Renal cortex interstitium (tissue), 15 donors: ENCODE measurements at places on chromosomes 1 and 21. TPM values are rescaled to one million over a fixed set of nuclear protein-coding genes. Genes with fewer than 3 reads are reported as not detected.

DNA sequence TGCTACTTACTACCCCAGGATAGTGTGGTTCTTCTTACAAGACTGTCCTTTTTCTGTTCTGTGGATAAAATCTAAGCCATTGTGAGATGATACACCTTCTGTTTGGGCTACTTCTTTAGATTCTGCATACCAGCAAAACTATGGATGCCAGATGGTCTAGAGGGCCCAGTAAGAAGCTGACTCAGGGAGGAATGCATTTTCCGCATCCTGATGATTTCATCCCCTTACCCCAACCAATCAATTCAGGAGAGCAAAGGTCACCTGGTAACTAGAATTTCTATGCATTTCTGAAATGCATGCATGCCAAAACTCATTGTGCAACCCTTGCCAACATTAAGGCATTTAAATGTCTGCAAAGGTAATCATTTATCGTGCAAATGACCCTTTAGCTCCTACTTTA, 285.7 kb upstream of the ZP4 start:
- no peak for DNase-seq

GRCh38 chr1:203475012-203475981, at the start of gene PRELP:
Gene PRELP (plus strand): TSS chr1:203475806. CDS start chr1:203483185, 7,379 bp downstream.
- DNase-seq, result no peak

- no peak for DNase-seq
Observed at GRCh38 chr1:33149453-33150190, 32.2 kb downstream of the TRIM62 start.

DNA sequence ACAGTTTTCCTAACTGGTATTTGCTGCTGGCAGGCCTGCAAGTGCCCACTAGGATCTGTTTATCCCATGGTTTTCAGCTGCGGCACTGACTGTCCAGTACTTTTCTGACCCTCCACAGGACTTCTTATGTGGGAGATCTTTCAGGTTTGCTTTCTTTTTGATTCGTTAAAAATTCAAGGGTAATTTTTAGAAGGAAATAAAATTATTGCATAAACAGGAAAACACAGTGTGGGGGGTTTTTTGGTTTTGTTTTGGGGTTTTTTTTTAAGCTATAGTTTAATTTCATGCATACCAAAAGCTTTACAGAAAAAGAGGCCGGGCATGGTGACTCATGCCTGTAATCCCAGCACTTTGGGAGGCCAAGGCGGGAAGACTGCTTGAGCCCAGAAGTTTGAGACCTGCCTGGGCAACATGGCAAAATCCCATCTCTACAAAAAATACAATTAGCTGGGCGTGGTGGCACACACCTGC, 3.6 kb downstream of the NIBAN1 start:
- no peak for DNase-seq

GRCh38 chr1:244067893-244068292, 16.8 kb downstream of the ZBTB18 start:
- no peak for DNase-seq

- no peak for DNase-seq
Observed at GRCh38 chr1:224542783-224543440, 73.2 kb upstream of the CNIH3 start.

GRCh38 chr1:170415710-170416372, 116.1 kb upstream of the GORAB start:
- no peak for DNase-seq

DNA sequence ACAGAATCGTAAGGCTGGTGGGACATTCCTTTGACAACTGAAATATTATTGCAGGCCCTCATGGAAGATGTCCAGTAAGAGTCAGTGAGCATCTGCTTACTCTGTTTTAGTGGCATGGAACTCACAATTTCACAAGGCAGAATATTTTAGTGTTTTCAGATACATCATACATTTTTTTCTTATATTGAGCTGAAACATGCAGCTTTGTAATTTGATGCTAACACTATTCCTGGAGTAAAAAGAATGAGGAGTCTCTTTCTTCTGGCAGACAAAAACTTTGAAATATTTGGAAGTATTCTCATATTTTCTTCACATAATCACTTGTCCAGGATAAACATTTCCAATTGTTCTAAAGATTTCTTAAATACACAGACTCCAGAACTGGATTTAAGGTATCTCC, 17.7 kb downstream of the CLDN17 start:
- DNase-seq, result no peak

- no peak for DNase-seq
Observed at GRCh38 chr1:205570796-205571537, 60.8 kb downstream of the ELK4 start.

GRCh38 chr1:166237675-166238074, 70.9 kb upstream of the FAM78B start:
- no peak for DNase-seq

GRCh38 chr1:3998086-3998485, 98.0 kb upstream of the C1orf174 start:
- no peak for DNase-seq

DNA sequence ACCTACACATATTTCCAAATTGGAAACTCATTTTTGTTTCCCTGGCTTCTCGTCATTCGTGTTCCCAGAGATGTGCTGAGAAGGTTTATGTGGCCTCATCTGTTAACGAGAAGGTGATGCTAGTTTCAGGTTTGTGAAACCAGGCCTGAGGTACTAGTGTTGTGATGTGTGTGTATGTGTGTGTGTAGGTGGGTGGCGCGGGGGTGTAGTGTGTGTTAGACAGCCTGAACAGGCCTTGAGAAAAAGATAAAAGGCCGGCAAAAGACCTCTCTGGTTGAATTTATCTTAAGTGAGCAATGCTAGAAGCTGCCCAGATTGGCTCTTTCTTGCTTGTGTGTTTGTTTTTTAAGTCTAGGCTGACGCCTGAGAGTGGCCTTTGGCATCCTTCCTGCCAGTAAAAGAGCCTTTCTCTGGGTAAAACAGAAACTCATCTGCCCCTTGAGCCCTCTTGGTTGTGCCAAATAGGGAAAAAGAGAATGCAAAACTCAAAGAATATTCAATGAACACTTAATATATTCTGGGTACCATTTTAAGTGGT, 65.8 kb upstream of the HSD17B7 start:
- DNase-seq, result no peak

EFCAB14 gene
- 88.3 TPM for polyA plus RNA-seq

TFF2 gene
- polyA plus RNA-seq, result not detected

ECM1 gene
- polyA plus RNA-seq, result 10.2 TPM
